Endothelial cell of umbilical vein (primary cell): ENCODE measurements at places on chromosomes 7 and 10. TPM values are rescaled to one million over a fixed set of nuclear protein-coding genes. Genes with fewer than 3 reads are reported as not detected.

TMEM236 gene
- total RNA-seq, result 0.24 TPM in 1 of 2 replicates, not detected in the other

RPEL1 gene
- not detected in 2 replicates for total RNA-seq

HABP2 gene
- total RNA-seq, result not detected in 2 replicates

ARF5 gene
- total RNA-seq, result 122 and 142 TPM in 2 replicates

OAT gene
- total RNA-seq, result 90.1 and 90.8 TPM in 2 replicates

GAD2 gene
- not detected in 2 replicates for total RNA-seq

AKR1C8 gene
- not detected in 2 replicates for total RNA-seq

HIF1AN gene
- total RNA-seq, result 33.8 and 34.0 TPM in 2 replicates

KIAA1217 gene
- total RNA-seq, result 3.1 and 10.3 TPM in 2 replicates

CDHR3 gene
- total RNA-seq, result 2.3 and 3.9 TPM in 2 replicates

APBB1IP gene
- total RNA-seq, result not detected in 2 replicates

SKIDA1 gene
- 0.71 and 0.83 TPM in 2 replicates for total RNA-seq

PHKG1 gene
- total RNA-seq, result 0.72 and 1.00 TPM in 2 replicates

JAKMIP3 gene
- total RNA-seq, result 0.07 TPM in 1 of 2 replicates, not detected in the other

LRRN3 gene
- not detected in 2 replicates for total RNA-seq

OPALIN gene
- total RNA-seq, result not detected in 2 replicates

PON1 gene
- total RNA-seq, result not detected in 2 replicates

ZNF804B gene
- not detected in 2 replicates for total RNA-seq

CYP3A7 gene
- total RNA-seq, result not detected in 2 replicates

TNRC18 gene
- total RNA-seq, result 64.6 and 65.0 TPM in 2 replicates

PODXL gene
- total RNA-seq, result 156 and 264 TPM in 2 replicates

PAPOLB gene
- total RNA-seq, result 0.07 TPM in 2 replicates

DENND2A gene
- 0.33 TPM in 1 of 2 replicates, not detected in the other for total RNA-seq

DDC gene
- not detected in 2 replicates for total RNA-seq

C7orf57 gene
- not detected in 2 replicates for total RNA-seq

GIMAP7 gene
- total RNA-seq, result 42.4 and 51.1 TPM in 2 replicates

LLCFC1 gene
- not detected in 2 replicates for total RNA-seq

WNT8B gene
- not detected in 2 replicates for total RNA-seq

KCNIP2 gene
- 2.2 and 3.0 TPM in 2 replicates for total RNA-seq

MUC3A gene
- total RNA-seq, result not detected in 2 replicates

TMEM184A gene
- not detected in 2 replicates for total RNA-seq

LMBR1 gene
- total RNA-seq, result 57.7 and 72.9 TPM in 2 replicates

CDNF gene
- total RNA-seq, result 0.58 and 0.99 TPM in 2 replicates

ASZ1 gene
- total RNA-seq, result not detected in 2 replicates

TAS2R41 gene
- not detected in 2 replicates for total RNA-seq

LRRD1 gene
- 0.46 TPM in 1 of 2 replicates, not detected in the other for total RNA-seq

ZNF365 gene
- total RNA-seq, result 2.9 and 5.5 TPM in 2 replicates

ABCB4 gene
- 0.09 and 0.15 TPM in 2 replicates for total RNA-seq

STEAP1B gene
- 46.1 and 55.4 TPM in 2 replicates for total RNA-seq

NEURL1 gene
- 0.22 and 0.30 TPM in 2 replicates for total RNA-seq

HOXA11 gene
- total RNA-seq, result 15.2 and 16.7 TPM in 2 replicates

ANXA8 gene
- not detected in 2 replicates for total RNA-seq

KCND2 gene
- 0.05 TPM in 1 of 2 replicates, not detected in the other for total RNA-seq

TRIM73 gene
- total RNA-seq, result 1.2 and 2.0 TPM in 2 replicates

PPIF gene
- 42.7 and 51.2 TPM in 2 replicates for total RNA-seq

NET1 gene
- 40.2 and 46.3 TPM in 2 replicates for total RNA-seq

GSTO1 gene
- 195 and 211 TPM in 2 replicates for total RNA-seq

PDE1C gene
- total RNA-seq, result 2.9 and 3.1 TPM in 2 replicates

TAS2R3 gene
- 1.3 and 2.0 TPM in 2 replicates for total RNA-seq

GOLGA7B gene
- not detected in 2 replicates for total RNA-seq
